Left ventricle myocardium superior (tissue), 1 donor: ENCODE measurements at places on chromosomes 13 and 19. TPM values are rescaled to one million over a fixed set of nuclear protein-coding genes. Genes with fewer than 3 reads are reported as not detected.

DNA sequence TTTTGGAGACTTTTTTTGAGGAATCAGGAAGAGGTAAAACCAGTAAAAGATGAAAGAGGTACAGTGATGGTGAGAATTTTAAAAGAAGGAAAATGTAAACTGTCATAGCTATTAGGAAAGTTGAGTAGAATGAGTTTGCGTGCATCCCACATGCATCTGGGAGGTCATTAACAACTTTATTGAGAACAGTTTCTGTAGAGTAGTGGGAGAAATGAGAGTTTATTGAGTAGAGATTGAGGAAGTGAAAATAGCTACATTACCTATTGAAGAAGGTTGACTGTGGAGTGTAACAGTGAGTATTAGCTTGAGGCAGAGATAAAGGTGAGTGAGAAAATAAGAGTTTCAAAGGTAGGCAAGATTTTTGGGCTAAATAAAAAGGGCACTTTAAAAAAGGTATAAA lies 38.7 kb downstream of the BRCA2 start:
- DNase-seq, result no peak

GRCh38 chr13:74870865-74871264 lies 611.1 kb downstream of the TBC1D4 start:
- no peak for DNase-seq

DNA sequence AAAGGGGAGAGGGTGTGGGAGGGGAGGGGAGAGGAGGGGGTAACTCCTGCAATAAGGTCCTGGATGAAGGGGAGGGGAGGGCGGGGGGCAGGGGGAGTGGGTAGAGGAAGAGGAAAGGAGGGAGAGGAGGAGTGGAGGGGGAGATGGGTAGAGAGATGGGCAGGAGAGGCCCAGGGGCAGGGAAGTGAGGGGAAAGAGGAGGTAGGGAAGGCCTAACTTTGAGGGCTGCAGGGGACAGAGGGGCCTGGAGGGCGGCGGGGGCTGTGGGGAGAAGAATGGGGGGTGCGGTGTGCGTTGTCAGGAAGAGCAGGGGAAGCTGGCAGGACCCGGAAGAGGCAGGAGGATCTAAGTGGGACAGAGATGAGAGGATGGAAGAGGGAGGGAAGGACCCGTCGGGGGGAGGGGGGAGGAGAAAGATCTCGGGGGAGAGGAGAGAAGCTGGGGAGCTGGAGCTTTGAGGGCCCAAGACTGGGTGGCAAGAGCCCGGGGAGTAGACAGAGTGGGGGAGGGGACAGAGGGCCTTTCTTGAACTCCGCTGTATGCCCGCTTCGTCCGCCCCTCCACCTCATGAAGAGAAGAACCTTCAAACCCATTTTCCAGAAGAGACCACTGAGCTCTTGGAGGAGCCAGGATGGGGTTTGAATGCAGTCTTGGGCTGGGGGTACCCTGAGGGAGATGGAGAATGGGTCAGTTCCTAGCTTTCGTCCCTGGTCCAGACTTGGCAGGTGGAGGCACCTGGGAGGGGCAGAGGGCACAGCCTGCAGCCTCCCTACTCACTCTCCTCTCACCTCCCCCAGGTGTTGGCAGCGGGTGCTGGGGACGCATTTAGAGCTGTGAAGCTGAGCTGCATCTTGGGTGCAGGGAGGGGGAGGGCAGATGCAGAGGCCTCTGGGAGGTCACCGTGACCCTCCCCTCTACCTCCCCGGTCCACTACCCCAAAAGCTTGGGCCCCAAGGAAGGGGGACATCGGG lies 778 bp upstream of the LRRC4B start:
- DNase-seq, result no peak

GRCh38 chr13:108682714-108683113 lies 53.3 kb downstream of the MYO16 start:
- DNase-seq, result no peak

DNA sequence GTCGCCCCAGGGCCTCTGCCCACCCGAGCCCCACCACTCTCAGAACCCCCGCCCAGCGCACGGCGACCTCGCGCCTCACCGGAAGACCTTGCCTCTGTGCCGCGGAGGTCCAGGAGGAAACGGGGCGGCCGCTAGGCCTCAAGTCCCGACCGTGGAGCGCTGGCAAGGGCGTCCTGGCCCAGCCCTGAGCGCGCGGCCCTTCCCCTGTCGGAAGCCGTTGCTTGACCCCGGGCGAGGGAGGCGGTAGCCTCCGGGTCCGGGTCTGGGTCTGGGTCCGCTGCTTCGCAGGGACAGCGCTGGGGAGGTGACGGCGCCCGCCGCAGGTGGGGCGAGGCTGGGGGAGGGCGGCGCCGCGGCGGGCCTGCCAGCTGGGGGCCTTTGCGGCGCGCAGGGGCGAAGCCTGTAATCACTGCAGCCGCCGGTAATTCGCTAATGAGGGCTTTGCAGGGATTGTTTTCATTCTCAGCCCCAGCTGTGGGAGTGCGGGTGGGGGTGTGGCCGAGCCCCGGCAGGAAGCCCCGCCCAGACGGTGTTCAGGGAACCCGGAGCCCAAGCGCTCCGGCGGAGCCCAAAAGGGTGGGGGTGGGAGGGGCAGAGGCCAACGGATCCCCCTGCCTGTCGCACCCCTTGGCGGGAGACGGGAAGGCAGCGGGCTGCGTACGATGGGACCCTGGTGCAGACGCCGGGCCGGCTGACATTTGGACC lies 8.6 kb downstream of the C19orf25 start:
- peak; percentile 68 for DNase-seq

DNA sequence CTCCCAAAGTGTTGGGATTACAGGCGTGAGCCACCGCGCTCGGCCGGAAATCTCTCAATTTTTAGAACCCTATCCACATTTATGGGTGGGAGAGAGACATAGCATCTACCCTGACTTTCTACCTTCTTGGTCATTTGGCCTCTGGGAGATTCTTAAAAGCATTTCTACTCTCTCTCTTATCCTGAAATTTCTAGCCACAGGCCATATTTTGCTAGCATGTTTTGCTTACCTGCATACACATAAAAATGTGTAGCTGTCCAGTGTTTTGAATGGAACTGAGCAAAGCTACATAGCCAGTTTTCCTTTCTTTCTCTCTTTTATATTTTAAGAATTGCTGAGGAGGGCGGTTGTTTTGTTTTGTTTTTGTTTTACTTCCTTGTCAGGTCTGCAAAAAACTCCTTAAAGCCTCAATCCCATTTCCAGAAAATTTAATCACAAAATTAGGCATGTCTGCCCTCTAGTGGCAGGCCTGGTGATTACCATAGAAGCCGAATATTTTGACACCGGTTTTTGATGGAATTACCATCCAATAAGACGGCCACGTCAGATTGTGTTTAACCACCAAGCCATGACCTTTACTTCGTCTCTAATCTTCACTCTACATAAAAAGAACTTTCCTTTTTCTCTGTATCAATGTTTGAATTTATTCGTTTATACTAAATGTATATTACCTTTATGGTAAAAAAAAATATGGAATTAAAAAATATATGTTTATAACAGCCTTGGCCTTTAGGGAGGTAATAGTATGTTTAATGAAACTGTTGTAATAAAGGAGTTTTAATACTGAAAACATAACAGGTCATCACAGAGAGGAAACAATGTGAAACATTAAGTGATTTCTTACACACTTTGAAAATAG lies 34.4 kb upstream of the OXGR1 start:
- peak; percentile 47 for DNase-seq

DNA sequence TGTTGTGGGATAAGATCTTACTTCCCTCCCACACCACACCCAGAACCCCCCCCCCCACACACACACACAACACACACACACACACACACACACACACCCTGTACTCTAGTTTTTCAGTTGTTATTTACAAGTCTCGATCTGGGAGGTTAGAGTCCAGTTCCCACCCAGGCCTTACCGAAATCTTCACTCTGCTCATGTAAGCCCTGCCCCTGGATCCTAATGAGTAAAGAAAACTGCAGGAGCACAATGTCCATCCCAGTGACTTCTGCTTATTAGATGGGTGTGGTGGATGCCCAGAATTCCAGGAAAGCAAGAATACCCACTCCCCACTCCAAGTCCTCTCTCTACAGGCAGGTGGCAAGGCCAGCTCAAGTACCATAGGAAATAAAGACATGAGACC lies 23.0 kb downstream of the STARD13 start:
- no peak for DNase-seq

DNA sequence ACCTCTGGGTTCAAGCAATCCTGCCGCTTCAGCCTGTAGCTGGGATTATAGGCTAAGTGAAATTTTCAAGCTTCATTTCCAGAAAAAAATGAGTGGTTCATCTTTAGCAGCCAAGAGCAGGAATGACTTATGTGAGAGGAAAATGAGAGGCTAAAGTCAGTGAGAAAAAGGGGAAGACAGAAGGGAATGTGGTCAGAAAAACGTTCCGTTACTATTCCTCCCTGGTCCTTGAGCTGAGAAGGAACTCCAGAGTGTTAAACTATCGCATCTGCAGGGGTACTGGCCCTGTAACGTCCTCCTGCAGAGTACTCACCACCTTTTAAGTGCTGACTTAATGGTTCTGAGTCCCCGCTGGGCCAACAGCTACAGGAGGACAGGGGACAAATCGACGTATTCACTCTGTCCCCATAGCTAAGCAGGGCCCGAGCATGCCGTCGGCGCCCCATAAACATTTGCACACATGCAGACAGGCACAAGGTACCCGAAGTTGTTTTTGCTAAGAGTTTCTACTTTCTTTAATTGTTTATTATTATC lies 88.1 kb downstream of the FLT1 start:
- DNase-seq, result no peak

DNA sequence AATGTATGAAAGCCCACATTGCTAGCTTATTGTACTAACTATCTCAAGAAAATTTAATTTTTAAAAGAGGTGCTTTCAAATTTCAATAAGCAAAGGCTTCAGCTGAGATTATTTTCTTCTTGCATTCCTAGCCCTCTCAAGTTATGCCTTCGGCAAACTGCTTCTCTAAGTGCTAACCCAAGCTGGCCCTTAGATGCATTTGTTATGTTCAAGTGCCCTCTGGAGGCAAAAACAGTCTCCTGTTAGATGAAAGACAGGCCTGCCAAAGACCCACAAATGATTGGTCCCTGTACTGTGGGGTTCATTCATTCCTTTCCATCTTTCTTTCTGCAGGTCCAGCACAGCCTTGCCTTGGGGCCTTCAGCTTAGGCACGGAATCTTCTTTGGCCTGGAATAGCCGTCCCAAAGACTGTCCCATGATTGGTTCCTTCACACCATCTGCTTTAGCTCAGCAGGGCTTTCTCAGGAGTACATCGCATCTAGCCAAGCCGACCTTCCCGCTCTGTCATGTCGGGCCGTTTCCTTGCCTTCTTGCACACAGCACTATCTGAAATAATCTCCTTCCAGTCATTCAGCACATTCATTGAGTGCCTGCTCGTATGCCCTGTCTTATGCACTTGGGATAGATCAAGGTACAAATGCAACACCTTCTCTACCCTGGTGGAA lies 26.4 kb upstream of the TPTE2 start:
- no peak for DNase-seq

Gene ANKRD24
- 0.42 TPM for total RNA-seq

Gene POLRMT
- total RNA-seq, result 55.5 TPM

Gene RNF113B
- not detected for total RNA-seq

Gene SELENOW
- 1,300 TPM for total RNA-seq

Gene CADM4
- 10.5 TPM for total RNA-seq

Gene ZNF724
- 1.1 TPM for total RNA-seq

Gene C1QTNF9B
- total RNA-seq, result 4.1 TPM
